Esophagus squamous epithelium (tissue), 5 donors: ENCODE measurements at places on chromosomes 1 and 21. TPM values are rescaled to one million over a fixed set of nuclear protein-coding genes. Genes with fewer than 3 reads are reported as not detected.

DNA sequence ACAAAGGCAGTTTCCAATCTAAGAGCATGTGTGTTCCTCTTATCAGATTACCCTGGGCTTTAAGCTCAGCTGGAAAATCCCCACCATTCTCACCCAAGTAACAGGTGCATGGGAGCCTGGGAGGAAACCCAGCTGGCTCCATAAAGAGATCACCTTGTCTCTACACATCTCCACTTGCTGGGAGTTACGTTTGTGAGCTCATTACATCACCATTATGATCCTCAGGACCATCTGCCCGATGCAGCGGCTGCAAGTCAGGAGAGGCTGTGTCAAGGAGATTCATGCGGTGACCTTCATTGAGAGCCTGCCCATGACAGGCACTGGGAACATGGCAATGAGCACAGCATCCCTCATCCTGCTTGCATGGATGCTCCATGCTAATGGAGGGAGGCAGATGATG lies 618.0 kb downstream of the NPHP4 start:
- no peak overlapping the region for H3K4me3 ChIP-seq
- no peak for DNase-seq
- no peaks in the 10 kb centered on the region for H3K36me3 ChIP-seq
- no peak overlapping the region for H3K27ac ChIP-seq

- H3K27ac ChIP-seq, result no peak overlapping the region
- DNase-seq, result no peak
- H3K4me1 ChIP-seq, result no peaks in the 10 kb centered on the region
- no peak overlapping the region for H3K4me3 ChIP-seq
Measured at GRCh38 chr1:53728702-53729455, 10.1 kb downstream of the GLIS1 start.

GRCh38 chr1:212610575-212610967 lies 2.0 kb downstream of the ATF3 start:
- H3K4me1 ChIP-seq, result peaks cover 67% of the 10 kb centered on the region
- no peak for DNase-seq
- no peak overlapping the region for H3K27ac ChIP-seq
- no peaks in the 10 kb centered on the region for H3K27me3 ChIP-seq

- H3K4me3 ChIP-seq, result no peak overlapping the region
- DNase-seq, result no peak
- H3K36me3 ChIP-seq, result no peaks in the 10 kb centered on the region
- H3K27ac ChIP-seq, result no peak overlapping the region
- H3K4me1 ChIP-seq, result no peaks in the 10 kb centered on the region
- no peaks in the 10 kb centered on the region for H3K27me3 ChIP-seq
Measured at GRCh38 chr1:88029142-88029541, 654.9 kb upstream of the PKN2 start.

The UBL4B gene
- not detected for total RNA-seq

The WNT4 gene
- 4.8 TPM for total RNA-seq
